ENCODE measurements at places on chromosomes 3 and 15. TPM values are rescaled to one million over a fixed set of nuclear protein-coding genes. Genes with fewer than 3 reads are reported as not detected.

SLCO3A1 gene
- total RNA-seq: 4.0 TPM

HCLS1 gene
- 0.24 TPM for total RNA-seq

MME gene
- 77.8 TPM for total RNA-seq

MAP1A gene
- total RNA-seq: 45.0 TPM

AMOTL2 gene
- 182 TPM for total RNA-seq

MELTF gene
- total RNA-seq: 57.4 TPM

GATA2 gene
- total RNA-seq: 5.5 TPM

LYSMD2 gene
- total RNA-seq: 25.9 TPM

TLR9 gene
- total RNA-seq: not detected

OR5H14 gene
- not detected for total RNA-seq

CMTM8 gene
- 3.5 TPM for total RNA-seq

GPR149 gene
- total RNA-seq: not detected

Measured in A172 (cell line).